ENCODE measurements at places on chromosomes 2 and 18.

DNA sequence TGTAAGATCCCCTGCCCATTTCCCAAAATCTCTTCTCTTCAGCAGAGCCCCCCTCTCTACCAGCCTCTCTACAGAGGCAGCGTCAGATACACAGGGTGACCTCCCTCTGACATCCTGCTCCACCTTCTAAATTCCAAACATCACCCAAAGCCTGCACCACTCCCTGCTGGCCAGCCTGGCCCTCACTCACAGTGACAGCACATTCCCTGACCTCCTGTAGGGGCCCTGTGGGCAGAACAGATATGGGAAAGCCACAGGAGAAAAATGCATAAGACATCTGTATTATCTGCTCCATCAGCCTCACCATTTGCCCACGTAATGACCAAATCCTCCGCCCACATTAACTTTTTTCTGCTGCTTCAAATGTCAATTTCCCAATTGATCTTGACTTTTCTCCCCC is 40.6 kb downstream of the TRABD2A start:
- no peak for DNase-seq

- DNase-seq: no peak
Observed at GRCh38 chr2:31523871-31524492, 56.8 kb downstream of the SRD5A2 start.

DNA sequence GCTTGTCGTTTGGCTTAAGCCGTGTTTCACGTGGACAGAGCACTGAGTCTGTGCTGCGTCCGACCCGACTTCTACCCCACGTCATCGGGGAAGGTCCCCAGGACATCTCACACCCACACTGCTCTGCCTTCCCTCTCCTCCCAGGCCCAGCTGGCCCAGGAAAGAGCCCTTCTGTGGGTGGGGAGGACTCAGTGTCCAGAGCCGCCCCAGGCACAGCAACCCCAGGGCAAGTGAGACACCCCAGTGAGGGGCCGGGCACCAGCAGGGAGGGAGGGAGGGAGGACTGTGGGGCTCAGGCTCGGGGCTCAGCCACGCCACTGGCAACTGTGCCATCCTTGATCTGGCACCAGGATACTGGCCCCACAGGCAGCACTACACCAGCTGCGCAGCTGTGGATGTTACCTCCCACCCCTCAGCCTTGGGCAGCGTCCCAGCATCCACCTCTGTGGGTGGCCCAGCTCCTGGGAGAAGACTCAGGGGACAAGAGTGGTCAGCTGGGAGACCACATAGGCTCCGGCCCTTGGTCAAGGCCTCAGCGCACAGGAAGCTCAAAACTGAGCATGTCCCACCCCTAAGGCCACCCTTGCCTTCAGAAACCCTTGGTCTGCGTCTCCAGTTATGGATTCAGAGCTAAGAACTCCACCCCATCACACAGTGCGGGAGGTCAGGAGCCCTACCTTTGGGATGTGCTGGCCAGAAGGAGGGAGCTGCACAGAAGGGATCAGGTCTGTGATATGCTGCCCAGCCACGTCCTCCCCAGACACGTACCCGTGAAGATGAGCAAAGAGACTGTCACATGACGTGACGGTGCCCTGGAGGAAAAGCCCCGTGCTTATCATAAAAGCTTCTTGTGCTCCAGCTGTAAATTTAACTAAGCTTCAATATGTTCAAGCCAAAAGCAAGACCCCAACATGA is 11.7 kb downstream of the PASK start:
- no peak for DNase-seq

- DNase-seq: no peak
Observed at GRCh38 chr2:187815113-187815512, 260.9 kb upstream of the TFPI start.

DNA sequence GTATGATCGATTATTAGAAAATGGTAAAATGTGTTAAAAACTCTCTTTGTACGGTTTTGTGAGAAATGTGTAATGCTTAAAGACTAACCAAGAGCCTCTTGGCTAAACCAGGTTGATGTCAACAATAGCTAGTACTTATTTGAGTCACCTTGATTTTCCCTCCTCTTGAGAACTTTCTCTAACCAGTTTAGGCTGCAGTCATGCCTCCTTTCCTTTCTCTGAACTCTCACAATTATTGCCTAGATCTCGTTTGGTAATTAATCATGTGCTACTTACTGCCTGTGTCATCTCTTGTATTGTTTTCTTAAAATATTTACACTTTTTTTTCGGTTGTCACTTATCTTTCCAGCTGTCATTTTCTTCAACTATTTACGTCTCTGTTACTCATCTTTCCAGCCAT is 1.1 kb upstream of the EPC2 start:
- no peak for DNase-seq

DNA sequence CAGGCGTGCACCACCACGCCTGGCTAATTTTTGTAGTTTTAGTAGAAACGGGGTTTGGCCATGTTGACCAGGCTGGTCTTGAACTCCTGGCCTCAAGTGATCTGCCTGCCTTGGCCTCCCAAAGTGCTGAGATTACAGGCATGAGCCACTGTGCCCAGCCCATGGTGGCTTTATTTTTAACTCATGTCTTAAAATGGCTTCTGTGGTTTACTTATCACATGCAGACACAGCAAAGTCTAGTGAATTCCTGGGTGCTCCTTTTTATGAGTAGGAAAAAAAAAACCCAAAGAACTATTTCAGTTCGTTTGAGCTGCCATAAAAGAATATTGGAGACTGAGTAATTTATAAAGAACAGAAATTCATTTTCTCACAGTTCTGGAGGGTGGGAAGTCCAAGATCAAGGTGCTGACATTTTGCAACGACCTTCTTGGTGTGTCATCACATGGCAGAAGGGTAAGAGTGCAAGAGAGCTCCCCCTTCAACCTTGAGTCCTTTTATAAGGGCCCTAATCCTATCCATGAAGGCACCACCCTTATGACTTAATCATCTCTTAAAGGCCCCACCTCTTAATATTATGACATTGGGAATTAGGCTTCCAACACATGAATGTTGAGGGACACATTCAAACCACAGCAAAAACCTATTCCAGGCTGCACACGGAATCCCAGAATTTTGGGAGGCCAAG is 12.6 kb upstream of the REL start:
- DNase-seq: no peak

- DNase-seq: no peak
Observed at GRCh38 chr2:98494699-98495098, 50.0 kb downstream of the INPP4A start.

DNA sequence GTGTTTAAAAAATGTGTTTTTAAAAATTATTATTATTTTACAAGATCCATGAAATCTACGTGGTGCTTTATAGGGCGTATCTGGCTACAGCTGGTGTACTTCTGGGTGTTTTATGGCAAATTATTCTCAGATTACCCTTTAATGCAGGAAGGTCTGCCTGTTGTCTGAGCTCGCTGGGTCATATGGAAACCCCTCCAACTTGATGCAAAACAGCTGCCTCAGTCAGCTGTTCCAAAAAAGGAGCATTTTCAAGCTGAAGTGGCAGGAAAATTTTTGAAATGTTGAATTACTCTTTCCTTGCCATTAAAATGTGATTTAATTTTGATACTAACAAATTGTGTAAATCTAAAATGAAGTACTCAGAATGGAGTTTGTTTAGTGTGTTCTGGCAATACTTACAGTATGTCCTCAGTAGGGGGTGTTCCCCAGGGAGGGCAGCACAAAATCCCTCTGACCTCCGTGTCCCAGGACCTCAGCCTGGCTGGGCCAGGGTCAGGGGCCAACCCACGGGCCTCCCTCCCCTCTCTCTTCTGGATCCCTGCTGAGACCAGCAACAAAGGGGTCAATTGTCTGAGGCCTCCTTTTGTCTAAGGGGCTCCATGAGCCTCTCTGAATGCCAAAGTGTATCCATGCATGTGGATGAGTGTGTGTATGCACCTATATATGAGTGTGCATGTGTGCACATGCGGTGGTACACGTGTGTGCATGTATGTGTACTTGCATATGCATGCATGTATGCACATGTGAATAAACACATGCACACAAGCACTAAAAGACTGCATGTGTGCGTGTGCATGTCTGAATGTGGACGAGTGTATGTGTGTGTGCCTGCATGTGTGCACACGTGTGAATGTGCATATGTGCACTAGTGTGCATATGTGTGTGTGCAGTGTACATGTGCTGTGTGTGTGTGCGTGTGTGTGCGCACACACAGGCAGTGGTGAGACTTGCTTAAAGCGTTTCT is 105.4 kb downstream of the ACOXL start:
- DNase-seq: peak; percentile 56

- no peak for DNase-seq
Observed at GRCh38 chr2:101253703-101254450, 1.2 kb downstream of the CNOT11 start.

DNA sequence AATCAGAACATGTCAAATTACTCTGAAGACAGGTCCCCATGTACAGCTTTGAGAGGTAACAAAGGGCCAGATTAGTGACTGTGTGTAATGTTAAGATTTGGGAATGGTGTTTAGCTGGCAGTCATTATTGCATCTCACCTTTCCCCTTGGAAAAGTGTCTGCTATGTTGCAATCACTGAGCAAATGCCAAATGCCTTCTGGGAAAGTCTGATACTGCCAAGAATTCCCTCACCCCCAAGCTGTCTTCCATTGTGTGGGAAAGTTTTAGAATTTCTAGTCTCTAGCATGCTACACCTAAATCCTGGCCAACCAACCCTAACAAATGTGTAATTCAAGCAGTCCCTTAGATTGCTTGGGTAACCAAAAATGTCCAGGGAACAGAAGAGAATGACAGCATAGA is 13.6 kb upstream of the PELI1 start:
- no peak for DNase-seq

DNA sequence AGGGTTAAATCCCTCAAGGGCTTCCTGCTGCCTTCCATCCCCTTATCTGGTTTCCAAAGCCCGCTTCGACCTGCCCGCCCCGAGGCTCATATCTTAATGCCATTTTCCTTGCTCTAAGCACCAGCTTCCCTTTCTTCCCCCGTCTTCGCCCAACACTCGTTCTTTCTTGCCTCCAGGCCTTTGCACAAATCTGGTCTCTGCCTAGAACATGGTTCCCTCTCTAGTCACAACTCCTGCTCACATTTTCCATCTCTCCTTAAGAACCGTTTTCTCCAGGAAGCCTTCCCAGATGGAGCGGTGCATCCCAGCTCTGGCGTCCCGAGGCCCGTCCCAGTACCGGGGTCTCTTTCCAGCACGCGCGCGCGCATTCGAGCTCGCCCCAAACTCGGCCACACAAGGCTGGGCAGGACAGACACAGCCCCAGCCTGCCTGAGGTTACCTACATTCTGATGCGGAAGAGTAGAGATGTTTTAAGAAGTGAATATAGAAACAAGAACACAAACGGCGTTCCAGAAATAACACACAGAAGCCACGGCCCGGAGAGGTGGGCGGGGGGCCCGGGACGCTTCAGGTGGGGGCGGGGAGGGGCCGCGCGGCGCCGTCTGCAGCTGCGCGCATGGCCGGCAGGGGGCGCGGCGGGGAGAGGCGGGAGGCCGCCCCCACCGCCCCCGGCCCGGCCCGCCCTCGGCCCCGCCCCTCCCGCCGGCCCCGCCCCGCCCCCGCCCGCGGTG is at the start of gene DGKD:
Gene DGKD (plus strand): TSS at position 726 of the 731 bp plus-strand sequence. CDS start 25 bp downstream, outside the sequence.
- no peak for DNase-seq

GRCh38 chr18:70021043-70021442 is 73.4 kb upstream of the CD226 start:
- no peak for DNase-seq
